Motor neuron (in vitro differentiated cells): ENCODE measurements at places on chromosomes 12 and 14. TPM values are rescaled to one million over a fixed set of nuclear protein-coding genes. Genes with fewer than 3 reads are reported as not detected.
A peak's percentile ranks its signal among the peaks of the same experiment; 100 is the strongest.

- no peak for ATAC-seq
Observed at GRCh38 chr14:99320621-99321235, 48.7 kb upstream of the BCL11B start.

- peak; percentile 85 for ATAC-seq
Observed at GRCh38 chr12:131621701-131622421, 89.0 kb upstream of the SFSWAP start.

Gene GALNT8
- 0.36 TPM in 1 of 2 replicates, not detected in the other for total RNA-seq

Gene DCN
- 541 and 598 TPM in 2 replicates for total RNA-seq

DNA sequence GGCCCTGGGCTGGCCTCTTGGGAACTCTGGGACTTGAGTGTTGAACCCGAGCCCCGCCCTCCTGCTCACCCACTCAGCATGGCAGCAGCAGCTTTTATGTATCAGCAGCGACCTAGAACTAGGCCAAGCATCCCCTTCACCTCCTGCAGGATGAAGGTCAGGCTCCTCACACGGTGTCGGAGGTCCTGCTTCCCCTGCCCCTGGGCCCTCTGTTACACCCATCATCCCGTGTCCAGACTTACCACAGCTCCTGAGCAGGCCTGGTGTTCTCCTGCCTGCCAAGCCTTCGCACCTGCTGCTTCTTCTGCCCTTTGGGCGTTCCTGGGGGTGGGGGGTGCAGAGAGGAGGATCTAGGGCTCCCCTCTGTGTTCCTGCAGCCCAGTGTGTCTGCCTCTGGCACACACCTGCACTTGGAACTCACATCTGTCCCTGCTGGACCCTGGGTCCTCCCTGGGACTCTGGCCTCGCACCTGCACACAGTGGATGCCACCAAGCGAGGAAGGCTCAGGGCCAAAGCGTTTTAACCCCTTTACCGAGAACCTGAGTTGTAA, 80.3 kb downstream of the PAPOLA start:
- no peak for ATAC-seq

DNA sequence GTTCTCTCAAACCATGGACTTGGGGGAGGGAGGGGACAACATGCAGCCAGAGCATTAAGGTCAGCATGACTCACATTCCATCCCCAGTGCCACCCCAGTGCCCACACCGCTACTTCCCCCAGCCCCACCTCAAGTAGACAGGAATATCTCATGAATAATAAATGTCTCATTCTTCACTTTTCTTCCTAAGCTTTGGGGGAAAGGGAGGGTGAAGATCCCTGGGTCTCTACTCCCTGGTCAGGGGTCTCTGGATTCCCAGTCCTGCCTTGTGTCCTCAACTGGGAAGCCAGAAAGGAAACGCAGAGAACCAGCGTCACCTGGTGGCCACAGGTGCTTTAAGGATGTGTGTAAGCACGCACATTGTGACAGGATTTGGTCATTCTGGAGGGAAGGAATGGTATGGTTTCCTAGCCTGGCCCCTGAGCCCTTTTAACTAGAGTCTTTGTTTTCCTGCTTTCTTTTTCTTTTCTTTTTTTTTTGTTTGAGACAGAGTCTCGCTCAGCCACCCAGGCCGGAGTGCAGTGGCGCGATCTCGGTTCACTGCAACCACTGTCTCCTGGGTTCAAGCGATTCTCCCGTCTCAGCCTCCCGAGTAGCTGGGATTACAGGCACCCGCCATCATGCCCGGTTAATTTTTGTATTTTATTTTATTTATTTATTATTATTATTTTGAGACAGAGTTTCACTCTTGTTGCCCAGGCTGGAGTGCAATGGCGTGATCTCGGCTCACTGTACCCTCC, 3.4 kb downstream of the GPR84 start:
- ATAC-seq: peak; percentile 16

DNA sequence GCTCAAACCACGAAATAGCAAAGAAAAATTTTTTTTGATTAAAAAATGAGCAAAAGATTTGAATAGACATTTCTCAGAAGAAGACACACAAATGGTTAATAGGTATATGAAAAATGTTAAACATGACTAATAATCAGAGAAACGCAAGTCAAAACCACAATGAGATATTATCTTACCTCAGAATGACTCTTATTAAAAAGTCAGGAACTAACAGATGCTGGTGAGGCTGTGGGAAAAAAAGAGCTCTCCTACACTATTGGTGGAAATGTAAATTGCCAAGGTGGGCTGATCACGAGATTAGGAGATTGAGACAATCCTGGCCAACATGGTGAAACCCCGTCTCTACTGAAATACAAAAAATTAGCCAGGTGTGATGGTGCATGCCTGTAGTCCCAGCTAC, 315.5 kb upstream of the FLRT2 start:
- ATAC-seq: no peak

Gene AGAP2
- 0.22 and 0.31 TPM in 2 replicates for total RNA-seq

GRCh38 chr14:85313560-85314207, 216.3 kb upstream of the FLRT2 start:
- no peak for ATAC-seq

DNA sequence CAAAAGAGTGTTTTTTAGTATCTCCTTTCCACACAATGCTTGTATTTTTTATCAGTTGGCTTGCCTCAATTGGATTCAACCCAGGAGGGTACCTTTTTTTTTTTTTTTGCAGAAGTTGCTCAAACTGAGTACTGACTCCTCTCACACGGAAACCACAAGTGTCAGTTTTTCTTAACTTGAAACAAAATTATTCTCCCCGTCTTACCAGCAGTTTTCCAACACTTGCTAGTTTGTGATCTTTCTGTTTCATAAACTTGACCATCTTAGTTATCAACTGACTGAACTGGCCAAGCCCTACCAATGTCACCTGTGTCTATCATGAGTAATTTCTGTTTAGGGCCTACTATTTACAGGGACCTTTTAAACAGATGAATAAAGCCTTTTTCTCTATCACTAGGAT, 34.1 kb upstream of the ITPR2 start:
- no peak for ATAC-seq

Gene ACSM4
- total RNA-seq: not detected in 2 replicates

GRCh38 chr12:126668961-126669360, 1598.0 kb upstream of the TMEM132C start:
- ATAC-seq: no peak

- ATAC-seq: no peak
Observed at GRCh38 chr14:69701857-69702256, 65.1 kb upstream of the SRSF5 start.

- peak; percentile 86 for ATAC-seq
Observed at GRCh38 chr14:100440207-100440631, 117.1 kb downstream of the SLC25A47 start.

- no peak for ATAC-seq
Observed at GRCh38 chr12:114679942-114680341, 4.0 kb downstream of the TBX3 start.

DNA sequence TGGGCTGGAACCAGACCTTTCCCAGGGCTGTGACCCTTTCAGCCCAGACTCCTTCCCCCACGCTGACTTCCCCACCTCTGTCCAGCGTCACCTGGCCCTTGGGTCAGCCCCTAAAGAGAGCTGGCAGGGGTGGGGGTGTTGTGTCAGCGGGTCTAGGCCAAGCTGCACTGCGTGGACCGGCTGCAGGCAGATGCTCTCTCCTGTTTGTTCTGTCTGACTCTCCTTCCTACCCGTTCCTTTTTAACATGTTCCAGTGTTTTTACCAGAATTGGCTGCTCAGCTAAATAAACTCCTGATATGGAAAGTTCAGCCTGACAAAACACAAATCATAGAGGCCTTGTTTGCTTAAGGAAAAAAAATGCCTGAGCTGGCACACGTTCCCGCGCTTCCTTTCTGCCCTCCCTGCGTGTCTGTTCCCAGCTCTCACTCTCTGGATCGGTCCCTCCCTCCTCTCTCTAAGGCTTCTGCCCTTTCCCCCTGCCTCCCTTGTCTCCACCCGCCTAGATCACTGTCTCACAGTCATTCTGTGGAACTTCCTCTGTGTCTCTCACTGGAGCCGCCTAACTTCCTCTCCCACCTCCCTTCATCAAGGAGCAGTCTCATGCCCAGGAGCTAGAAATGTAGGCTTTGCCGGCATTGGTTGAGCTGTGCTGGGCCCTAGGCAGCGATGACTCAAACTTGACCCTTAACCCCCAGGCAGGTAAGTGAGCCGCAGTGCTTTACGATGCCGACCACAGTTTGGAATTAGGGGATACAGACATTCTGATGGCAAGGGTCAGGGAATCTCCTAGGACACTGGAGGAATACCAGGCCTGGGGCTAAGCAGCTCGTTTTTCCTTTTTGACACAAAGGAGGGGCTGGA, 15.5 kb upstream of the MLXIP start:
- ATAC-seq: peak; percentile 51

Gene ASCL1
- 0.73 TPM in 1 of 2 replicates, not detected in the other for total RNA-seq

GRCh38 chr12:119877639-119877948, 474 bp upstream of the CIT start:
- no peak for ATAC-seq

DNA sequence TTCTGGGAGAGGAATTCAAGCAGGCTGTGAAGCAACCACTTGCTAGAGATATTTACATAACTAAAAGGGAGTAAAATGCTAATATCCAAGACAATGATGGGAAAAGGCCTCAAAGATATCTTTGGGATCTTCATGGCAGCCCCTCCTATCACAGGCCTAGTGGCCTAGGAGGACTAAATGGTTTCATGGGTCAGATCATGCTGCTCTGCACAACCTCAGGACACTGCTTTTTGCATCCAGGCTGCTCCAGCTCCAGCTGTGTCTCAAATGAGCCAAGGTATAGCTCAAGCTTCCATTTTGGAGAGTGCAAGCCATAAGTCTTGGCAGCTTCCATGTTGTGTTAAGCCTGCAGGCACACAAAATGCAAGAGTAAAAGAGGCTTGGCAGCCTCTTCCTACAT, 195.6 kb upstream of the SSTR1 start:
- ATAC-seq: no peak

Gene BLOC1S1
- 134 and 166 TPM in 2 replicates for total RNA-seq

DNA sequence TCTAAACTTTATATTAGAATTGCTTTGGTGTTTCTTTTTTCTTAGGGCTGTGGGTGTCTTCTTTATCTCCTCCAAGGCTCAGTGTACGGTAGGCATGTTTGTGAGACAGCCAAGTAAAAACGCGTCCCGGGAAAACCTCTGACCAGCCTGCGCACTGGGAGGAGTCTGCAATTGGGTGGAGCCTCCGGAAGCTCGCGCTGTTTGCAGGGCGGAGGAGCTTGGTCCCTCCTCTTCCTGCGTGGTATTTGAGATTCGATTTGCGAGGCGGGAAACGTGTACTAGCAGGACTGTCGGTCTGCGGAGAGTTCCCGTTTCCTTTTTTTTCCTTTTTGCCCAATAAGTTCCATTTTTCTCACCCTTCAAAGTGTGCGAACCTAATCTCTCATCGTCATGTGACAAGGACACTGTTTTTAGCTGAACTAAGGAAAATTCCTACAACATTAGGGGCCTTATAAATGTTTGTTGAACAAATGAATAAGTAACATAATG, 182.1 kb upstream of the OTX2 start:
- no peak for ATAC-seq

DNA sequence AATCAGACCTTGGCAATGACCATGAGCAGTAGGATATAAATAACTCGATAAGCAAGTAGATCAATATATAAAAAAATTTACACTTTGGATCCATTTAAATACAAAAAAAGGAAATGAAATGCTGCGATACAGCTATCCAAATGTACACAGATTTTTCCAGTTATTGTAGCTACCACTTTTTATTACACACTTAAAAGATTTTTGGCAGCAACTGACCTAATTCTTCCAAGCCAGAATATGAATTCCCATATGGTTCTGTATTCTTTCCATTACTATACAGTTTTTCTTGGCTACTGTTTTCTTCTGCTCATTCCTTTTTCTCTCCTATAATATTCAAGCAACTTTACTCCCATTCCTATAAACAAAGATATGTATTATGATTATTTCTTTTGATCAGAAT, 52.2 kb downstream of the TMTC1 start:
- ATAC-seq: no peak

GRCh38 chr12:121182222-121182893, 27.6 kb upstream of the P2RX4 start:
- no peak for ATAC-seq

Gene FBRSL1
- 10.1 and 10.5 TPM in 2 replicates for total RNA-seq

- no peak for ATAC-seq
Observed at GRCh38 chr12:64797156-64797555, 27.3 kb upstream of the TBC1D30 start.

Gene SERPINA1
- total RNA-seq: 0.63 and 1.0 TPM in 2 replicates

- ATAC-seq: no peak
Observed at GRCh38 chr12:52187640-52188039, 4.2 kb downstream of the KRT80 start.

DNA sequence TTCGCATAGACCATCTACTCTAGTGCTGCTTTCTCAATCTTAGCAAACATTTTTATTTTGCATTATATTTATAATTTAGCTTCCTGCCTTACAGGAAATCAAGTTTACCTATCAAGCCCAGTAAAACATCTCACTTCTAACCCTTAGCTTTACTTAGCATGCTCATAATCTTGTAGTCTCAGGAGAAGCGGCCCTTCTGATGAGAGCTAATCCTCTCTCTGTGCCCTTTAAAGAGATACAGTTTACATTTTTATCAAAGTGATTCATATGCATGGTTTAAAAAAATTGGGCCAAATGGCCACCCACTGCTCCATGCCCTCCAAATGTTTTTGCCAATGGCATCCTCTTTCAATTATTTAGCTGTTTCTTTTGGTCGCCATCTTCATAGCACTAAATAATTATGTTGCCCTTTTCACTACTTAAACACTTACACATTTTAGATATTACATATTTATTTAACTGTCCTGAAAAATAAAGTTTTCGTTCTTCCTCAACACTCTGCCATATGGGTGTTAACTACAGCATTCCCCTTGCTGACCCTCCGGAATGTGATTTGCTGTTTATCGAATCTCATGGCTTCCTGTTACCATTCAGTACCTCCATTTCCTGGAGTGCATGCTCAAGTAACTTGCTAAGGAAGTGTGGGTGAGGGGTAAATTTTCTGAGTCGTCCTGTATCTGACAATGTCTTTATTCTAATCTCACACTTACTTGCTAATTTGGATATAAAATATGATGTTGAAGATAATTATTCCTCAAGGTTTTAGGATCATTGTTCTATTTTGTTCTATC, 29.3 kb downstream of the YLPM1 start:
- ATAC-seq: no peak

DNA sequence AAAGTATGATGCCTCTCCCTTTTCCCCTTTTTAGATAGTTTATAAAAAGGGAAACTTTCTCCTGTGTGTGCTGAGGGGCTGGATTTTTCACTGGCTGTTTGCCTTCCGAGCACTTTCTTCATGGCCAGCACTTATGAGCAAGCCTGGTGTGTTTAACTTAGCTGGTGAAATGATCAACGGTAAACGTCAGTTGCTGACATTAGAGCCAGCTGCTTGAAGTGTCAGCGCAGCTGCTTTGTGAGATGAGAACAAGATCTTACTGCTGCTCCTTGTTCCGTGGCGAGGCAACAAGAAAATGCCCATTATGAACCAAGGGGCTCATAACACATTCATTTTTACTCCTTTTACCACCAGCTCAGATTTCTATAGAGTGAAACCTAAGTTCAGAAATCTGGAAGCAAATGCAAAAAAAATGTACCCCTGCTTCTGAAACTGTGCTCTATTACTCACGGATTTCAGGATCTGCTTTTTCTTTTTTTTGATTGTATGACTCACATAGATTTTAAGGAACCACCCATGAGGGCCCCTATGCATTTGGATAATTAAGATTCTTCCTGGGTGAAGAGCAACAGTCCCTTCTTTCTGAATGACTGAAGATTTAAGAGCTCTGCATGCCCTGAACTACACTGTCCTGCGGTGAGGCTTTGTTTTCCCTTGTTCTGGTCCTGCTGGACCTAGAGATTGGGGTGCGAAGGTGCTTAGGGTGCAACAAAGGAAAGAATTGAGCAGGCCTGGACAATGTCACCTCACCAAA, 74.3 kb upstream of the CPM start:
- peak; percentile 61 for ATAC-seq

Gene PHETA1
- total RNA-seq: 4.2 and 5.7 TPM in 2 replicates

Gene CPNE6
- 0.93 and 1.2 TPM in 2 replicates for total RNA-seq

- peak; percentile 4 for ATAC-seq
Observed at GRCh38 chr14:68784226-68784910, 8.5 kb downstream of the ZFP36L1 start.
